ENCODE measurements at places on chromosomes 16 and 17.

DNA sequence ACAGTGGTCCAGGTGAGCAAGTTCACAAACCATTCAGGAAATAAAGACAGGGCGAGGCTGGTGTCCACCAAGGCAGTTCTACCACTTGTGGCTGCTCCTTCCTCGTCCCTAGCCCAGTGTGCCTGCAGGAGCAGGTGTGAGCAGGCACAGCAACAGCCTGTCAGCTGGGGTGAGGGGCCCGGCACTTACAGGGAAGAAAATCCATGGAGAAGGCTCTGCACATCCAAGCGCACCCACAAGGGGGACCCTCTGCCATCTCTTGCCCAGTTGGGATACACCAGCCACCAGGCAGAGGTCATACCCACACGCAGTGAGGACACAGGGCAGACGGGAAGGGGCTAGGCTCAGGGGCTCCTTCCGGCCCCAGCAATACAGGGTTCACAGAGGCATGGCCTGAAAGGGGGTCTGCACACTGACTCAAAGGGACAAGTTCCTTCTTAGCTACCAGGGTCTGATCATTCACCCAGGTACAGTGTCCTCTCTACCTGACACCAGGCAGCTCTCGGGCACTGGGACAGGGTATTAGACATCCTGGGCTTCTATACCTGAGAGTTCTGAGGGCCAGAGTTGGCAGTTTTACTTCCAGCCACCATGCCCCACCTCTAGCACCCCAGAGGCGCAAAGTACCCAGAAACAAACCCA, 27.0 kb downstream of the CDIP1 start:
- no peak for DNase-seq

DNA sequence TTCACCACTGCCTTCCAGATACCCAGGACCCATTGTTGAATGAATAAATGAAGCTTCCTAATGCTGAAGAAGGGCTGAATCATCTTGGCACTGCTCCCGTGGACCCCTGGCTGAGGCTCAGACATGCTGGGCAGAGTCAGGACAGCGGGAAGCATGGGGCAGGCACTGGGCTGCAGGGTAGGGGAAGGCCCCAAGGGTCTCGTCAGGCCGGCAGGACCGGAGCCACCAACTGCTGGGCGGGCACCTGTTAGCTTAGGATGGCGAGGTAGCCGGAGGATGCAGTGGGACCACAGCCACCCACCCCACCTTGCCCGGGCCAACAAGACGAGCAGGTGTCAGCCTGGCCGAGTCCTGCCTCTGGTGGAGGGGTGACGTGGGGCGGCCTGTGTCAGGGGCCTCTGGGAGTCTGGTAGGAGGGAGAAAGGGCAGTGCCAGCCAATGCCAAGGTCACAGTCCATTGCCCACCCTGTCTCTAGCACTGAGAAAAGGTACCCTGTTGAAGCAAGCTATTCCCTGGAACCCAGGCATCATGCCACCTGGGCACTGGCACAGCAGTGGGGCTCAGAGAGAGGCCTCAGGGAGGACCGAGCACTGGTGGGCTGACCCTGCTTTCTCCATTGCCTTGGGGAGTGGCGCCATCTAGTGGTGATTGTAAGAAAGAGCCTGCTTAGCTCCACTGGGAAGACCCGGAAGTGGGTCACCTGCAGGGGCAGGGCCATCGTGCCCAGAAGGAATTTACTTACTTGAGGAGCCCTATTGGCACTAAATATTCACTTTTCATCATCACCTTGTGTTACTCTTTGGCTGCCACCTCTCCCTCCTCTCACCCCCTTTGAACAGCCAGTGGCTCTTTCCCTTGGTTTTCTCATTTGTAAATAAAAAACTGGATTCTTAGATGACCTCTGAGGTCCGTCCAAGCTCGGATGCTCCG, 3.0 kb upstream of the DLX3 start:
- DNase-seq: peak; percentile 90

DNA sequence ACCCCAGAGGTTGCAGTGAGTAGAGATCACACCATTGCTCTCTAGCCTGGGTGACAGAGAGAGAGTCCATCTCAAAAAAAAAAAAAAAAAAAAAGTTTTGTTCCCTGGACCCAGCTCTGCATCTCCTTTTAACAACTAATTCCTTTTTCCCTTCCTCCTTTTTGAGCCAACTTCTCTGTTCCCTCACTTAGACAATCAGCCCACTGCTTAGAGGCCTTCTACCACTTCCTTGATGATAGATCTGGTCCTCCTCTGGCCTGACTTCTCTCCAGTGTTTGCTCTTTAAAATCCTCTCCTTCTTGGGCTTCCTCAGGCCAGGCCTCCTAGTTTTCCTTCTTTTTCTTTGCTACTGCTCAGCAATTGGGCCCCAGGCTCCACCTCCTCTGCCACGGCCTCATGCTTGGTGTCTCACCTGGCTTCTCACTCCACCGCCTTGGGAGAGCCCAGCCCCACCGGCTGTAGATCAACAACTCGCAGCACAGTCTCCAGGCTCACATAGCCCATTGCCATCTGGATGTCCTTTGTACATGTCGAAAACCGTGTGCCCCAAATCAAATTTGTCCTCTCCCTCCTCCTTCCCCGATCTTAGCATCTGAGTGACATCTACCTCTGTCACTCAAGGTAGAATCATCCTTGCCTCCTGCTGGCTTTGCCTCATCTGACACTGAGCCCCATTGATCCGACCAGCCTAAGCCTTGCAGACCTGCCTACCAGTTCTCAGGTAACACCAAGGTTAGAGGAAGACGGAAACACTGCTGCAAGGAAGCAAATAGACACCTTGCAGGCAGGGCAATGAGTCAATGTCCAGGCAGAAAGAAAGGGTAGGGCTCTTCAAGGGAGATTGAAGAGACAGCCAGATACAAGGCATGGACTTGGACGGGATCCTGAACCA, 17.4 kb downstream of the ARHGAP27 start:
- no peak for DNase-seq

GRCh38 chr16:67825119-67825518, 17.0 kb upstream of the THAP11 start:
- no peak for DNase-seq

DNA sequence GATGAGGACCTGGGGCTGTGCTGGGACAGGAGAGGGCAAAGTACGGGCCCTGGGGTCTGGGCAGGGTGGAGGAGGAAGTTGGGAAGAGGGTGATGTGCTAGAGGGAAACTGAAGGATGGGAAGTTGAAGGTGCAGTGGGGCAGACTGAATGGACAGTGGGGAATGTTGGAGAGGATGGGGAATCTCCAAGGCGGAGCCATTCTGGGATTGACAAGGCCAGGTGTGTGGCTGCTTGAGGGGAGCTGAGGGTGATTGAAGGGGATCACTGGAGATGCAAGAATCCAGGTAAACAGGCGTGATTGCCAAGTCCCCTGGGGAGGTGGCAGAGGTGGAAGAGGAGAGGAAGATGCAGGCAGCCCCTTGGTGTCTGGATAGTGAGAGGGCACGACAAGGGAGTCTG, 8.5 kb upstream of the HSD3B7 start:
- no peak for DNase-seq

DNA sequence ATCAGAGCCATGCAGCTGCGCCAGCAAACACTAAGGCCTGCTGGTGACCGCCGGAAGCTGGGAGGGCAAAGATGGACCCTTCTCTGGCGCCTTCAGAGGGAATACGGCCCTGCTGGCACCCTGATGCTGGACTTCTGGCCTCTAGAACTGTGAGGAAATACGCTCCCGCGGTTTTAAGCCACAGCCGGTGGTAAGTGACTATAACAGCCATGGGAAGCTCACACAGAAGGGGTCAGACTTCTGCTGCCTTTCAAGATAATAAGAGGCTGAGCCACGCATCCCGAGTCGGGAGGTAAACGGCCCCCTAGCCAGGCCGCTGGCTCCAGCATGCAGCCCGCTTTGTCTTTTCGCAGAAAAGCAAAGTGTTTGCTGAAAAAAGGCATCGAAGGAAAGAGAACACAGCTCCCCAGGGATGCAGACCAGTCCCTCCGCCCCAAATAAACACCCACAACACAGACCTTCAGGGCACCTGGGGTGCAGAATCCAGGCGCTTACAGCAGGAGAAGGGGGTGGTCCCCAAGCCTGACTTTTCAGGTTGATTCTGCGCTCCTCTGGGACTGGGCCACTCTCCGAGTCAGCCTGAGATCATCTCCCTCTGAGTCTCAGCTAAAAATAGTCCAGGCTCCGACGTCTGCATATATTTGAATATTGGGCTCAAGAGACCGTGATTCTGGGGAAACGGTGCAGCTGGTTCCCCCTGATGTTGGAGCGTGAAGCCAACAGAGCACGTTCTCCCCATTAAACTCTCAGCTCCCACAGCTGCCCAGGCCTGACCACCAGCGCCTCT, 89.7 kb downstream of the MGAT5B start:
- no peak for DNase-seq

GRCh38 chr17:35889241-35889640, 9.1 kb upstream of the CCL5 start:
- no peak for DNase-seq

DNA sequence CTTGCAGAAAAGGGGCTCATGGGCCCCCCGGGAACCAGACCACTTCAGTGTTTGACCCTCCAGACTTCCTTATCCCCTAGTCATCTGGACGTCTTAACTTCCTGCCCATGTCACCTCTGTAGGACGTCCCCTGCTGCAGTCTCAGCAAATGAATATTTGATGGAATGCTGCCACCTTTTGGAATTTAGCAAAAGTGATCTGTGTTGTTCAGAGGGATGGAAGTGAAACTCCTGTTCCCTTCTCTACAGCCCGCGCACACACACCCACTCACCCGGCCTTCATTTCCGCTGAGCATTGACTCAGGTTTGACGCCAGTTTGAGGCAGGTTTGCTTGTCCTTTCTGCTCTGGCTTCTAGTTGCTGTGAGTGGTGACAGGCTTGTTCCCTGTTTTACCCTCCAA, 507.2 kb upstream of the EEF2KMT start:
- DNase-seq: peak; percentile 11

- no peak for DNase-seq
These were observed 15.9 kb downstream of the PFAS start for GRCh38 chr17:8264836-8265542.

- DNase-seq: no peak
These were observed 15.3 kb downstream of the TMC7 start for GRCh38 chr16:18999045-18999393.

- no peak for DNase-seq
These were observed 13.8 kb downstream of the IL34 start for GRCh38 chr16:70659953-70660671.

DNA sequence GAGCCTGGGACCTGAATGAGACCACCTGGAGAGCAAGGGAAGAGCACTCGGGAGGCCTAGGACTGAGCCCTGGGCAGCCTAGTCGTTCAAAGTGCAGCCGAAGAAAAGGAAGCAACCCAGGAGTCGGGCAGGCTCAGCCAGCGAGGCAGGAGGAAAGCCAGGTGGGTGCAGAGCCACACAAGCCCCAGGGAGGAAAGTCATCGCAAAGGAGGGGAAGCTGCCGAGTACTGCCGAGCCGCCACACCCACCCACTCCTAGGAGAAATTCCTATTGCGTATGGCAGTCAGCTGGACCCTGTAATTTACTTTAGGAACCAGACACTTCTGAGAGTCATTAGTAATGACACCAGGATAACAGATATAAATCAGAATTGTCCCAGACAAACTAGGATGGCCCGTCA, 187.6 kb downstream of the KATNIP start:
- no peak for DNase-seq

GRCh38 chr17:45342871-45343526, 26.2 kb upstream of the MAP3K14 start:
- no peak for DNase-seq

- DNase-seq: no peak
These were observed 284.6 kb downstream of the C16orf95 start for GRCh38 chr16:87032554-87032953.

- DNase-seq: no peak
These were observed 3.3 kb upstream of the HEXIM1 start for GRCh38 chr17:45145035-45145389.

- peak; percentile 47 for DNase-seq
These were observed 23.1 kb downstream of the PITPNC1 start for GRCh38 chr17:67400193-67400592.

GRCh38 chr16:47477679-47478078, 16.5 kb downstream of the PHKB start:
- no peak for DNase-seq

DNA sequence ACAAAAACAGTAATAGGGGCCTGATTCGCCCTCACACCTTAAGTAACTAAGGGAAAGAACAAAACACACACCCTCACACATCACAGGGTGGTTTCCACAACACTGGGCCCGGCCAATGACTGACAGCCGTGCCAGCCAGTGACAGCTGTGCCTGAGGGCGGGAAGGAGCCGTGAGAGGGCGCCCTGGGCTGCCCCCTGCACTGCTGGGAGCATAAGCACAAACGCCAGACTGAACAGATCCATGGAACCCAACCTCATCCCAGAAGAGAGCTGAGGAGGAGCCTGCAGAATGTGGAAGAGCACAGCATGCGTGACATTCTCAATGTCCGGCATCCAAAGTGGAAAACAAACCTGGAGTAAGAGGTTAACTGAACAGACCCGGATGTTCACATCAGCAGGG, 16.0 kb downstream of the CSNK1D start:
- DNase-seq: no peak

DNA sequence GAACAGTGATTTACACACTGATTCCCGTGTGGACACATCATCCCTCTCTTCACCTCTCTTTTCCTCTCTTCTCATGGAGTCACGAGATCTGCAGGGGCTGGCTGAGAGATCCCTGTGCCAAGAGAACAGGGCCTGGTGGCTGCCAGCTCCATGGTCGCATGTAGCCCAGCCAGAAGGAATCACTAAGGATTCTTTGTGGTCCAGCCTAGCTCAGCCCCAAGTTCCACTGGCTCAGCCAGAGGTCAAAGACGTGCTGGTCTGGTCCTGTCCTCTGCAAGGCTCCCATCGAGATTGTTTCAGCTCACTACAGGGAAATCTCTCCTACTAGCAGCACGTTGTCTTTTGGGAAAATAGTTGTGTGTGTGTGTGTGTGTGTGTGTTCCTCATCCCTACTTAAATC, 66.4 kb downstream of the NDEL1 start:
- no peak for DNase-seq

DNA sequence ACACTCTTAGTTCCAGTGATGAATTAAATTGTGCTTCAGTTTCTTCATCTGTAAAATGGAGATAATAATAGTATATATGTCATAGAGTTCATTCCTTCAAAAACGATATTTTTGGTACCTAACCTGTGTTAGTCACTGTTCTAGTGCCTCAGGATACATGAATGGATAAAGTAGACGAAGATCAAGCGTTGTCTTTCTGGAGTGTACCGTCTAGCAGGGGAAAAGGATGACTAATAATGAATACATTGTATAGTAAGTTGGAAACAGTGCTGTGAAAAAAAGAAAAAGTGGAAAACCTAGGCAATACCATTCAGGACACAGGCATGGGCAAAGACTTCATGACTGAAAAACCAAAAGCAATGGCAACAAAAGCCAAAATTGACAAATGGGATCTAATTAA, 8.6 kb downstream of the KRT10 start:
- no peak for DNase-seq

DNA sequence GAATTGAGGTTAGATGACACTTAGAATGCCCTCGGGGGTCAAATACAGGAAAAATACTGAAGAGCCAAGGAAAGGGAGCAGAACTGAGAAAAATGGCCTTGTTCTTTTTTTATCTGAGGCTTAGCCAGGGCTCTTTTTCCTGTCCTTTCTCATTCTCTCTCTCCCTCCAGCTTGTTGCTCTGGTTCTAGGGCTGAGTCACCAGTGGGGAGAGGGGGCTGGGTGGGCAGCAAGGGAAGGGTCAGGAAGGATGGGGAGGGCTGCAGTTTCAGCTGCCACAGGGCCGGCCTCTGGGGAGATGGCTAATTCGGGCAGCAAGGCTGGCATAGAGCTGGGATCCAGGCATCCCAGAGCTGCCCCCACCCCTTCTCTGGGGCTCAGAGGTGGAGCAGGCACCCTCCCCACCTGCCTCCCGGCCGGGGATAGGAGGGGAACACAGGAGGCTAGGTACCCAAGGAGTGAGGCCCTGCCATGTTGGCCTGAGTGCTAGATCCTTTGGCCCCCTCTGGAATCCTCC, 3.9 kb downstream of the ITGA3 start:
- no peak for DNase-seq
